Small intestine (tissue), 16 donors: ENCODE measurements at places on chromosomes 3 and 15. TPM values are rescaled to one million over a fixed set of nuclear protein-coding genes. Genes with fewer than 3 reads are reported as not detected.
A peak's percentile ranks its signal among the peaks of the same experiment; 100 is the strongest.

EPHB3 gene
- polyA plus RNA-seq: 16.7 TPM

ARPP21 gene
- polyA plus RNA-seq: not detected

MESP2 gene
- not detected for polyA plus RNA-seq

CHRNA7 gene
- polyA plus RNA-seq: 6.0 TPM

GOLGA6A gene
- not detected for polyA plus RNA-seq

CAMP gene
- polyA plus RNA-seq: 2.0 TPM

ACP3 gene
- polyA plus RNA-seq: 3.0 TPM

CKMT1B gene
- 113 TPM for polyA plus RNA-seq

CHRNB4 gene
- polyA plus RNA-seq: 0.43 TPM

SNTN gene
- polyA plus RNA-seq: 0.09 TPM

UROC1 gene
- not detected for polyA plus RNA-seq

NR2F2 gene
- polyA plus RNA-seq: 34.1 TPM

KBTBD12 gene
- 1.6 TPM for polyA plus RNA-seq

- no peaks in the 10 kb centered on the region for H3K36me3 ChIP-seq
- no peak overlapping the region for H3K4me3 ChIP-seq
- H3K4me1 ChIP-seq: no peaks in the 10 kb centered on the region
- no peak for DNase-seq
- no peaks in the 10 kb centered on the region for H3K27me3 ChIP-seq
Observed at GRCh38 chr3:106485802-106486201, 617.0 kb upstream of the CBLB start.

GRCh38 chr3:188956839-188957489 is 214.8 kb upstream of the TPRG1 start:
- H3K27ac ChIP-seq: no peak overlapping the region
- H3K27me3 ChIP-seq: no peaks in the 10 kb centered on the region
- peak; percentile 61 for DNase-seq
- H3K4me3 ChIP-seq: no peak overlapping the region
- no peaks in the 10 kb centered on the region for H3K36me3 ChIP-seq

DNA sequence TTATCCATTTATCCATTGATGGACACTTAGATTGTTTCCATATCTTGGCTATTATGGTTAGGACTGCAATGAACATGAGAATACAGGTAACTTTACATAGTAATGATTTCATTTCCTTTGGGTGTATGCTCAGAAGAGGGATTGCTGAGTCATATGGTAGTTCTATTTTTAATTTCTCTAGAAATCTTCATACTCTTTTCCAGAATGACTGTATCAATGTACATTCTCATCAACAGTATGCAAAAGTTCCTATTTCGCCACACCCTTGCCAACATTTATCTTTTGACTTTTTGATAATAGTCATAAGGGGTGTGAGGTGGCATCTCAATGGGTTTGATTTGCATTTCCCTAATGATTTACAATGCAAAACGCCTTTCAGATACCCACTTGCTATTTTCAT is 6.2 kb upstream of the NIPA1 start:
- DNase-seq: no peak
- H3K4me3 ChIP-seq: no peak overlapping the region
- H3K4me1 ChIP-seq: no peaks in the 10 kb centered on the region

GRCh38 chr3:43266995-43267394 is 19.3 kb upstream of the SNRK start:
- no peaks in the 10 kb centered on the region for H3K4me1 ChIP-seq
- no peak for DNase-seq
- no peaks in the 10 kb centered on the region for H3K27me3 ChIP-seq
- H3K27ac ChIP-seq: no peak overlapping the region
- H3K4me3 ChIP-seq: no peak overlapping the region

GRCh38 chr3:61632568-61633175 is 71.3 kb downstream of the PTPRG start:
- no peak overlapping the region for H3K4me3 ChIP-seq
- H3K36me3 ChIP-seq: no peaks in the 10 kb centered on the region
- H3K27ac ChIP-seq: no peak overlapping the region
- H3K27me3 ChIP-seq: no peaks in the 10 kb centered on the region
- H3K4me1 ChIP-seq: no peaks in the 10 kb centered on the region

DNA sequence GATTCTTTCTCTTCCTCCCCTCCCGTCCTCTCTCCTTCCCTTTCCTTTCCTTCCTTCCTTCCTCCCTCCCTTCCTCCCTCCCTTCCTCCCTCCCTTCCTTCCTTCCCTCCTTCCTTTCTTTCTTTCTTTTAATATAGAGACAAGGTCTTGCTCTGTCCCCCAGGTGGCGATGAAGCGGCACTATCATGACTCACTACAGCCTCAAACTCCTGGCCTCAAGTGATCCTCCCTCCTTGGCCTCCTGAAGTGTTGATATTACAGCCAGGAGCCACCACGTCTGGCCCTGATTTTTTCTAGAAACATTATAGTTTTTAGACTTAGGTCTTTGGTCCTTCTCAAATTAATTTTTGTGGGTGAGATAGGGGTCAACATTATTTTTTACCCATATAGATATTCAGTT is 15.5 kb downstream of the GRM2 start:
- H3K4me3 ChIP-seq: no peak overlapping the region
- no peaks in the 10 kb centered on the region for H3K27me3 ChIP-seq
- no peak overlapping the region for H3K27ac ChIP-seq
- DNase-seq: no peak
- no peaks in the 10 kb centered on the region for H3K4me1 ChIP-seq

DNA sequence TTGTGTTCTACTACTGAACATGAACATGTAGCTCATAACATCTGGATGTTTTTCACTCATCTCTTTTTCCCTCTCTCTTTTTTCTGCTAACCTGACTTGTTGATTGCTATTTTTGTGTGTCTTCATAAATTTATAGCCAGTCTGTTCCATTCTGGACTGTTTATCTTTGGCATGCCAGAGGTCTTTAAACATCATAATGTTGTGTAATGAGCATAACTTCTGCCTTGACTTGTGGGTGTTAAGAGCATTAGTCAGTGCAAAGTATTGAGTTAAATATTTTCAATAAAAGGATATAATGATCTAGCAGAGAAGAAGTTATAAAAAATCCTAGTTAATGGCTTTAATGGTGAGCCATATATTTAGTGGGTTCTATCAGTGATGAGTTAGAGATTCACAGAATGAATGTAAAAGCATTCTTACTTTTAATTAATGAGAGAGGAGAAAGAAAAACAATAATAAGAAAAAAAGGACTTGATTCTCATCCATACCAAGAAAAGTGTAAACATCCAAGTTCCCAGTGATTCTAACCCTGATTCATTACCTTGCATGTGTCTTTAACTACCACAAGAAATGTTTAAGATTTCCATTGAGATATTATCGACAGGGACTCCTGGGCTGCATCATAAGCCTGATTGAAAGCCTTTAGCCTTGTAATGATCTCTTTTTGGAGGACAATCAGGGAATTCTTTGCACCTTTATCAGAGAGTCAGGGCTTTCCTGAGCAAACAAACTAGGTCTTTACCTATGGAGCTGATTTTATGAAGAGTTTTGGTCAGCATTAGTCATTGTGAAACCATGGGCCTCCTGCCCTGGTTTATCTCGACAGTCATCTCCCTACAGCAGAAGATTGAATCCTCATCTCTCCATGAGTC is 22.9 kb downstream of the MITF start:
- H3K4me3 ChIP-seq: no peak overlapping the region
- H3K27ac ChIP-seq: no peak overlapping the region
- H3K36me3 ChIP-seq: no peaks in the 10 kb centered on the region
- H3K27me3 ChIP-seq: no peaks in the 10 kb centered on the region

DNA sequence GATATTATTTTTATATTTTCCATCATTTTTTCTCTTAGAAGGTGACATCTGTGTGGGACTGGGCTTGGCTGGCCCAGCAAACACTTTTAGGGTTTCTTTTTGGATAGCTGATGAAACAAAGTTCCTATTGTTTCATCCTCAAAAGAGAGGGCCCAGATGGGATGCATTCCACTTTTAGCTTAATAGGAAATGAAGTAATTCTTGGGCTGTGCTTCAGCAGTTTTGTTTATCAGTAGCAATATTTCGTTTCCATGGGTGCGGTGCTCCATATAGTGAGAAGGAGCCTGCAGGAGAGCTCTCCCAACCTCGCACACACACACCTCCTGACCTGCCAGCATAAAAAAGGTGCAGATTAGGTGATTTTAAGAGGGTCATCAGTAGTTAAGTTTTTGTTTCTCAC is 147.5 kb downstream of the AKAP13 start:
- no peaks in the 10 kb centered on the region for H3K27me3 ChIP-seq
- H3K4me3 ChIP-seq: no peak overlapping the region
- no peaks in the 10 kb centered on the region for H3K36me3 ChIP-seq
- DNase-seq: peak; percentile 56
- peak overlapping the region; percentile 24 for H3K27ac ChIP-seq

- no peaks in the 10 kb centered on the region for H3K4me1 ChIP-seq
- no peak for DNase-seq
- no peaks in the 10 kb centered on the region for H3K36me3 ChIP-seq
- H3K27ac ChIP-seq: no peak overlapping the region
- no peak overlapping the region for H3K4me3 ChIP-seq
Observed at GRCh38 chr3:99111235-99111634, 209.7 kb upstream of the DCBLD2 start.

GRCh38 chr15:63188926-63189871 is at the start of gene RAB8B:
TSS of gene RAB8B (plus strand) at chr15:63189606. CDS start at chr15:63189625, 19 bp downstream.
- H3K27ac ChIP-seq: peak within 1 kb of the TSS; percentile 76
- peaks cover 21% of the 10 kb centered on the region for H3K4me1 ChIP-seq
- H3K27me3 ChIP-seq: no peaks in the 10 kb centered on the region
- peak; percentile 97 for DNase-seq

DNA sequence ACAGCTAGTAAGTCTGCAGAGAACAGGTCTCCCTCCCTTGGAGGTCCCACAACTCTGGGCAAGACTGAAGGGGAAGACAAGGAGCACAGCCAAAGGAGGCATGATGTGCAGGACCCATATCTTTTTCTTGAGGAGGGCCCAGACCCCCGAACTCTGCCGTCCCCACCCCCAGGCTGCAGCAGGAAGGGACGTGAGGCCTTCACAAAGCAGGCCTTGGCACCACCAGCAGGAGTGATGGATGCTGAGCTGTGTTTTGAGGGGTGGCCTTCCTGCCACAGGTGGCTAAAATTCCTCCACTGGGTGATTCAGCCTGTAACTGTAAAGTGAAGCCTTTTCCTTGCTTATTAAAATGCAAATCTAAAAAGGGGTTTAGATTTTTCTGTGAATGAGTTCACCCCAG is 8.6 kb downstream of the PLA2G4D start:
- H3K4me3 ChIP-seq: no peak overlapping the region
- DNase-seq: no peak
- H3K27ac ChIP-seq: no peak overlapping the region
- H3K27me3 ChIP-seq: peaks cover 3% of the 10 kb centered on the region

GRCh38 chr15:85963262-85963760 is 116.4 kb upstream of the AGBL1 start:
- no peak for DNase-seq
- no peaks in the 10 kb centered on the region for H3K27me3 ChIP-seq
- H3K27ac ChIP-seq: no peak overlapping the region
- no peaks in the 10 kb centered on the region for H3K4me1 ChIP-seq

DNA sequence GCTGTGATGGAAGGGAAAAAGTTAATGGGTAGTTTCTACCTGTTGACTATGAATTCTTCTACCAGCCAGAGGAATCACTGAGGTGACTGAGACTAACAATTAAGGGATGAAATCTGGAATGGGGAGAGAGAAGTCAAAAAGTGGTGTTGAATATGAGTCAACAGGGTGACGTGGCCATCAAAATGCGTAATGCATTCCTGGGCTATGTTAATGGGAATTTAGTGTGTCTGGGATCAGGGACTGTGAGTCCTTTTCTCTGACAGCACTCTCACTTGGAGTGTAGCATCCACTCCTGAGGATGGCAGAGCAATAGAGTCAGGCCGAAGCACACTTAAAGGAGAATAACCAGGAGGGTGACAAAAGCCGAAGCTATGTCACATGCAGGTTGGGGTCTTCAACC is 60.4 kb downstream of the MESD start:
- no peaks in the 10 kb centered on the region for H3K4me1 ChIP-seq
- H3K27me3 ChIP-seq: no peaks in the 10 kb centered on the region
- no peak overlapping the region for H3K27ac ChIP-seq
- DNase-seq: no peak
- H3K36me3 ChIP-seq: no peaks in the 10 kb centered on the region

GRCh38 chr3:57852896-57853295 is 96.8 kb downstream of the SLMAP start:
- H3K27ac ChIP-seq: no peak overlapping the region
- no peaks in the 10 kb centered on the region for H3K27me3 ChIP-seq
- H3K4me3 ChIP-seq: no peak overlapping the region
- DNase-seq: peak; percentile 31
- H3K4me1 ChIP-seq: no peaks in the 10 kb centered on the region

GRCh38 chr3:101676765-101677435 is at the start of gene ZBTB11:
TSS of gene ZBTB11 (minus strand) at chr3:101677132. CDS start at chr3:101676914, 218 bp downstream.
- peak within 1 kb of the TSS; percentile 100 for H3K27ac ChIP-seq
- H3K4me3 ChIP-seq: peak within 1 kb of the TSS; percentile 87
- DNase-seq: peak; percentile 100
- H3K4me1 ChIP-seq: peaks cover 2% of the 10 kb centered on the region

DNA sequence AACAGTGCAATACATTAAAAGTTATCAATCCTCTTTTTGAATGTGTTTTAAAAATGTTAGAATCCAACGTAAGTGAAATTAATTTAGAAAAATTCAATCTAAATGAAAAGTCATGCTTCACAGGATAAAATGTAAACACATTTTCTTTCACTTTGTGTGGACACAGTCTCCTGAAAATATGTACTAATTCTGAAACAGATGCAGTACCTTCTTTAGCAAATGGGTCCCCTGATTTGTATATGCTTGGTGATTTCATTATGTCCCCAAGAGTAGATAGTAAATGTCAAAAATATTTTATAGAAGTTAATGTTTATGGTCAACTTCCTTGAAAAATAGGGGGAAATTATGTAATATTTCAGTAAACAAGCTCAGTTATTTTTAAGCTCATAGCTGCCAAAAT is 28.9 kb downstream of the FOXP1 start:
- no peaks in the 10 kb centered on the region for H3K27me3 ChIP-seq
- no peak for DNase-seq
- no peaks in the 10 kb centered on the region for H3K4me1 ChIP-seq
- no peak overlapping the region for H3K4me3 ChIP-seq
- H3K36me3 ChIP-seq: no peaks in the 10 kb centered on the region
